ENCODE measurements at places on chromosomes 7 and 10. TPM values are rescaled to one million over a fixed set of nuclear protein-coding genes. Genes with fewer than 3 reads are reported as not detected.

The AVPI1 gene
- 19.2 TPM for total RNA-seq

The TMEM225B gene
- total RNA-seq: 0.62 TPM

The GBX1 gene
- not detected for total RNA-seq

The ZRANB1 gene
- 25.5 TPM for total RNA-seq

The TMEM270 gene
- total RNA-seq: not detected

The TRIM74 gene
- total RNA-seq: 0.06 TPM

The NUP205 gene
- total RNA-seq: 39.2 TPM

The FOXI2 gene
- total RNA-seq: not detected

The HK1 gene
- total RNA-seq: 301 TPM

The PDK4 gene
- 3.2 TPM for total RNA-seq

The CLCN1 gene
- total RNA-seq: not detected

The CARD11 gene
- 0.13 TPM for total RNA-seq

The SPDYE9 gene
- not detected for total RNA-seq

The FAM13C gene
- 3.4 TPM for total RNA-seq

The RARRES2 gene
- not detected for total RNA-seq

The CRHR2 gene
- not detected for total RNA-seq

The ANXA8L1 gene
- not detected for total RNA-seq

The CHST3 gene
- total RNA-seq: 46.1 TPM

The SLC26A3 gene
- not detected for total RNA-seq

The ZNF680 gene
- 9.0 TPM for total RNA-seq

The OR2A7 gene
- total RNA-seq: 0.26 TPM

The SLC29A4 gene
- total RNA-seq: 0.40 TPM
